Omental fat pad (tissue), 4 donors: ENCODE measurements at places on chromosomes 12 and 14.

GRCh38 chr12:11765817-11766794 lies 116.6 kb downstream of the ETV6 start:
- no peak for DNase-seq

- no peak for DNase-seq
These were observed 53.1 kb upstream of the STON2 start for GRCh38 chr14:81453166-81453766.

GRCh38 chr12:101671157-101671791 lies 26.2 kb upstream of the CHPT1 start:
- no peak for DNase-seq

GRCh38 chr12:108102363-108102762 lies 26.7 kb upstream of the WSCD2 start:
- no peak for DNase-seq

DNA sequence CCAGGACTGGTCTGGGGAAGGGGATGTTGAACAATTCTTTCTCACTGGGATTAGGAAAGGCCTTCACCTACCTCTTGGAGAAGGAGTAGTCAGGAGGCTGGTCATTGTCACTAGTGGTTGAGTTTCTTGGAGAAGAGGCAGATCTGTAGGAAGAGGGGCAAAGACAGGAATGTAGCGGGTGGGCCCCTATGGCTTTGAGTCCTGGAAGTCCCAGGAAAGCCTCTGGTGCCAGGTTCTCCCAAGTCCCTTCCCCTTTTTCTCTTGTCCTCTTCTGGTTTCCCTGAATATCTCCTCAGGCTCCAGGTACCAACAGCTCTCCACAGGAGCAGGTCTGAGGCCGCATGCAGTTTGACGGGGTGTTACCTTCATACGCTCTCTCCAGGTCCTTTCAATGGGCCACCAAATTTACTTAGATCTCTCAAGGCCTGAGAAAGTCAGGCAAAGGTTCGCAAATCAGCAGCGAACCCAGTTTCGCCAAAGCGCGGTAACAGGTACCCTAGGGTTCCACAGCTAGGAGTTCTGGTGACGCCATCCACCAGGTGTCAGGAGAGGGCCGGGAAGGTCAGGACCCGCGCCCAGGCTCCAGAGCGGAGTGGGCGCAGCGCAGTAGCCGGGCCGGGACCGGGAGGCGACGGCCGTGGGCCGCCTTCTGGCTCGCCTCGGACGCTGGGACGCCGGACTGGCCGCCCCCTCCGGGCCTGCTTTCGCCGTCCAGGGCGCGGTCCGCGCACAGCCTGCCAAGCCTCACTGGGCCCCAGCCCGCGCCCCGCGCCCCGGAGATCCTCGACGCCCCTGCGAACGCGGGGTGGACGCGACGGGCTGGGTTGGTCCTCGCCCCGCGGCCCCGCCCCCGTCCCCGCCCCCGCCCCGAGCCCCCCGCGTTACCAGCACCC lies 795 bp downstream of the SMAGP start:
- no peak for DNase-seq

DNA sequence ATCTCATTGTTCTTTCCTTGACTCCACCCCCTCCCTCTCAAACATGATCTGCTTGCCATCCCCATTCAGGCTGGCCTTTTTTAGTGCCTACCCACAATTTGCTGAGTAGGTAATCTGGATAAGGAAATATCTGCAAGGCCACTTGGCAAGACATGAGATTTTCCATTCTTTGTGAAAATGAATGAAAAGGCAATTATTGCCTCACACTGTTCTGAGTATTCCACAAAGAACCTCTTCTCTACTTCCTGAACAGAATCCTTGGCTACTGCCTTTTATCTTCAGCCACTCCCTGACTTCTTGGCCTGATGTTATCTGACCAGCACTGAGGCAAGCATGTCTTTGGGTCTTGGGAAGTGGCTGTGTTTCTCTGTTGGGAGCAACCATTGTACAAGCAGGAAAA lies 263.2 kb upstream of the ATP2B1 start:
- no peak for DNase-seq

- DNase-seq: no peak
These were observed 845 bp downstream of the TMEM132C start for GRCh38 chr12:128267651-128268378.

GRCh38 chr12:55320201-55320600 lies 6.1 kb downstream of the OR6C1 start:
- no peak for DNase-seq

DNA sequence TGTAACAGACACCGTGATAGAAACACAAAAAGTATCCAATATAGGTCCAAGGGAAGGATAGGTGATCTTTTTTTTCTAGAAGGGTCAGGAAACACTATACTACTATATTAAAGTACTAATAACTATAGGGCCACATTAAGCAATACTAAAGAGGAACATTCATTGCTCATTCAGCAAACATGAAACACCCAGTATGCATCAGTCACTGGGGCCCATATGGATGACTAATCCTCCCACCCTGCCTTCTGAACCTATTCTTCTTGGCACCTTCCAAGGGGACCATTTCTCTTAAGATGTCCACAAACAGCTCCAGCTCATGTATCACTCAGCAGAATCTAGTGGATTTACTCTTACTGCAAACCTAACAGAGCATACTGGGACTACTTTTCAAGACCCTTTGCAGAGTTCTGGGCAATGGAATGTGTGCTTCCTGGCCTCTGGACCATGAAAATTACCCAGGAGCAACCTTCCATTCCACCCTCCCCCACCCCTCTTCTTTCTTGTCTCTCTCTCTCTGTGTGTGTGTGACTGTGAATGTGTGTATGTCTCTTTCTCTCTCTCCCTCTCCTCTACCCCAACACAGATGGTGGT lies 187.9 kb downstream of the EPS8 start:
- no peak for DNase-seq

DNA sequence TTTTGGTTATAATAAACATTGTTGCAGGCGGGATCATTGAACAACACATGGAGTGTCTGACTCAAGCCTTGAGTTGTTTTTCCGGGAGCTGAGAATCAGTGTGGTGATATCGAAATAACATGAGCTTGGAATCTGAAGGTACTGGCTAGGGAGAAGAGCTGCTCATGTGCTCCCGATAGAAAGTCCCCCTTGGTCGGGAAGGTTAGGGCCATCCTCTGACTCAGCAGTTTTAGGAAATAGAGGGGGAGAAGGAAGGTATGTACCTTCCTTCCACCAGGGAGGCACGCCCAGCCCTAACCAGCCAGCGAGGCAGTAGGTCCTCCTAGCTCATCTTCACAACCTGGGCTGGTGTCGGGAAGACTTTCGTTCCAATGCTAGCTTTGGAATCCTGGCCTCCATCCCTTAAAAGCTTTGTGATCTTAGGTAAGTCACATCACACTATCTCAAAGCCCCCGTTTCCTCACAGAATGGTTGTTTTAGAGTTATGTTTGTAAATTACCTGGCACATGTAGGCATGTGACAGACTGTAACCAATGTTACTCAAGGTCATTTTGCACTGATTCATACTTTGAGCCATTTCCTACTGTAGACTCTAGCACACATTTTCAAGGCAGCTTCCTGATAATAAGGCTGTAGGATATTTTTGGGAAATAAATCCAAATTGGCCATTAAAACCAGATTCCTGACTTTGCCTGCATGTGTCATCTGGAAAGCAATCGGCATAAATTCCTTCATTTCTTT lies 1.9 kb upstream of the RAB35 start:
- DNase-seq: no peak

DNA sequence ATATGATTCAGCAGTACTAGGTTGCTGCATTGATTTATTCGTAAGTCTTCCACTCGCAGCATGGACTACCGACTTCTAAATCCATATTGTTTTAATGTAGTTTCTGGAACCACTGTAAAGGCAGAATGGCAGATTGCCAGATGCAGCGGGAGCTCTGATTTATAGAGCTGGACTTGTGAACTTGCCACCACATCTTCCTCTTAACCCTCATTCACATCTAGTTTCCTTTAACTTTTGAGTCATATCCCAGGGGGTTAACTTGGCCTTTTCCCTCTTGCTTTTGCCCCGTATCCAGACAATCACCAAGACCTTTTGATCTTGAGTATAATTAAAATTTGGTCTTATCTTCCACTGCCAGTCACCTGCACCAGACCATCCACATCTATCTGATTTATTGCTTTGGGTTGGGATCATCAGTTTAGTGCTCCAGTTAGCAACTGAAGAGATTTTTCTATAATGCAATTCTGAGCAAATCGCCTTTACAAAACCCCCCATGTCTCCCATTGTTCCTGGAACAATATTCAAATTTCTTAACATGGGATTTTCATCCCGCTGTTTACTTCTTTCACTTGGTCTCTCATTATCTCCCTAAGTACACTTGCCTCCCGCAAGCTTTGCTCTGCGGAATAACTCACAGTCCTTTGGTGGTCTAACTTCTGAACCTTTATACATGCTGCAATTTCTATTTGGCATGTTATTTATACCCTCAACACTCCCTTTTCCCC lies 130.5 kb downstream of the ACSS3 start:
- DNase-seq: no peak

DNA sequence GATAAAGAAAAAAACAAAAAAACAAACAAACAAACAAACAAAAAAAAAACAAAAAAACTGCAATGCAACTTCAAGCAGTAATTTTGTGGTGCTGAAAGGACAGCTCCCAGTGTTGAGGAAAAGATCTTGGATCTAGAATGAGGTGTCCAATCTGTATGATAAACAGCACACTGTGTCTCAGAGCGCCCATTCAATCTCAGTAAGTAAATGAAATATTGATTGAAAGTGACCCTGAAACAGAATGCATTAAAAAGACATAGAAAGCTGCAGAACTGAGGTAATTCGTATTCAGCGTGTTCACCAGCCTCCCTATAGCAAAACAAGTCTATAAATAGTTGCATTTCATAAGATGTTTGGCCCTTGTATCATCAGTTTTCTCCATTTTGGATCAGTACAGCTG lies 153.0 kb downstream of the NOVA1 start:
- DNase-seq: no peak
